CD4-positive, alpha-beta memory T cell (primary cell): ENCODE measurements at places on chromosomes 12 and 14. TPM values are rescaled to one million over a fixed set of nuclear protein-coding genes. Genes with fewer than 3 reads are reported as not detected.
A peak's percentile ranks its signal among the peaks of the same experiment; 100 is the strongest.

ADCY4 gene
- 8.1 TPM for total RNA-seq

DGLUCY gene
- 141 TPM for total RNA-seq

RTL1 gene
- total RNA-seq: not detected

KRT86 gene
- not detected for total RNA-seq

CLEC4C gene
- not detected for total RNA-seq

CRADD gene
- 16.0 TPM for total RNA-seq

IL23A gene
- 34.4 TPM for total RNA-seq

TRPV4 gene
- total RNA-seq: not detected

PRIM1 gene
- 34.3 TPM for total RNA-seq

DNA sequence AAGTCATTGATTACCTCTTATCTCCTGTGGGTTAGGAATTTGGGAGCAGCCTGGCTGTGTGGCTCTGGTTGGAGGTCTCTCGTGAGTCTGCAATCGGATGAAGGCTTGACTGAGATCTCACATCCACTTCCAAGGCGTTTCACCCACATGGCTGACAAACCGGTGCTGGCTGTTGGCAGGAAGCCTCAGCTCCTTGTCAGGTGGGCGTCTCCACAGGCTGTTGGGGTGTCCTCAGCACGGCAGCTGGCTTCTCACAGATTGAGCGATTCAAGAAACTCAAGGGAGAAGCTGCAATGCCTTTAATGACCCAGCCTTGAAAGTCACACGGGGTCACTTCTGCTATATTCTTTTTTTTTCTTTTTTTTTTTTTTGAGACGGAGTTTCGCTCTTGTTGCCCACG, 28.6 kb upstream of the CORO1C start:
- no peak for DNase-seq
- H3K4me3 ChIP-seq: no peak overlapping the region

- H3K4me3 ChIP-seq: peak overlapping the region; percentile 22
- peak; percentile 86 for DNase-seq
- H3K36me3 ChIP-seq: no peaks in the 10 kb centered on the region
- peak overlapping the region; percentile 82 for H3K27ac ChIP-seq
Measured at GRCh38 chr12:57899010-57899662, 42.2 kb upstream of the ATP23 start.

DNA sequence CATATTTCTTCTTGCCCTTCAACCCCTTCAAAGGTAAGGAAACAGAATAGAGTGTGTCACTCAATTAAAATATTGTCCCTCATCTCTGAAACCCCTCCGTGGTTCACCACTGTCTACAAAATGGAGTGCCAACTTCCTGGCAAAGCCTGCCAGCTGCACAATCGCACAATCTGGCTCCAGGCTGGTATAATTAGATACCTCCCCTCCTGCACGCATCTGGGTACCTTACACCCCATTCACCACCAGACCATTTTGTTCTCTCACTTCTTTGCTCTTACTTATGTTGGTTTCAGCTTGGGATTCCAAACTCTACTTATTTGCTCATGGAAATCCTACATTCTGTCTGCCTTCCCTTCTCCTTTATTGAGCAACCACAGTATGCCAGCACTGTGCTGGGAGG, 314.9 kb downstream of the NUAK1 start:
- H3K36me3 ChIP-seq: no peaks in the 10 kb centered on the region
- no peak overlapping the region for H3K27ac ChIP-seq
- no peak for DNase-seq
- H3K4me3 ChIP-seq: no peak overlapping the region
- H3K27me3 ChIP-seq: no peaks in the 10 kb centered on the region
- no peaks in the 10 kb centered on the region for H3K4me1 ChIP-seq

- DNase-seq: no peak
- no peaks in the 10 kb centered on the region for H3K36me3 ChIP-seq
- H3K4me3 ChIP-seq: no peak overlapping the region
- no peaks in the 10 kb centered on the region for H3K4me1 ChIP-seq
Measured at GRCh38 chr12:58268069-58268468, 326.7 kb downstream of the ATP23 start.

DNA sequence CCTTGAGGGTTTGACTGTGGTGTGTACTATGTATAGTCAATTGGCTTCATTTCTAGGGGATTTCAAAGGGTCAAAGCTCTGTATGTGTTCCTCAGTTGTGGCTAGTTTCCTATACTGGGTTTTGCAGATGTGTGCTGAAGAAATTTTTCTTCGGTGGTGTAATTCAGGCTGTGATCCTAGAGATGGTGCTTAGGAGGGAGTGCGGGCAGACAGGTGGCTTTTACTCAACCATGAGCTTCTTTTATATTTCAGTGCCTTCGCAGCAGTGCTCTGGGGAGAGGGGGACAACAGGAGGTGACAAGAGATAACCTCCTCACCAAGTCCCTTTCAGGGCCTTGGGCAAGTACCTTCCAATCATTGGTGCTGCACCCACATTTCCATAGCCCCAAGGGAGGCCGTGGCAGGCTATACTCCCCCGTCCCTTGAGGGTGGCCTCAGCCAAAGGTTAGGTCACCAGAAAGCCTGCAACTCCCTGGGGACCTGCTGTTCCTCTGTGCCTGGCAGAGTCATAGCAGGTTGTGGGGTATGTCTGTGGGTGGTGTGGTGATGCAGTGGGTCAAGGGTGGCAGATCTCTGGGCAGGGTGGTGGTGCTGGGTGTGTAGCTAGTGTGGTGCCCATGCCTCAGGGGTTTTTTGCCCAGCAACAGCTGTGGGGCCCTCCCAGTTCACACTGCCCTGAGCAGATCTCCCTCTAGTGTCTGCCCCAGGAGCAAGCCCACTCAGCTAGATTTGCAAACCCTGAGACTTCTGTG, 37.0 kb upstream of the TMX1 start:
- H3K4me1 ChIP-seq: no peaks in the 10 kb centered on the region
- H3K27me3 ChIP-seq: no peaks in the 10 kb centered on the region
- H3K36me3 ChIP-seq: no peaks in the 10 kb centered on the region

DNA sequence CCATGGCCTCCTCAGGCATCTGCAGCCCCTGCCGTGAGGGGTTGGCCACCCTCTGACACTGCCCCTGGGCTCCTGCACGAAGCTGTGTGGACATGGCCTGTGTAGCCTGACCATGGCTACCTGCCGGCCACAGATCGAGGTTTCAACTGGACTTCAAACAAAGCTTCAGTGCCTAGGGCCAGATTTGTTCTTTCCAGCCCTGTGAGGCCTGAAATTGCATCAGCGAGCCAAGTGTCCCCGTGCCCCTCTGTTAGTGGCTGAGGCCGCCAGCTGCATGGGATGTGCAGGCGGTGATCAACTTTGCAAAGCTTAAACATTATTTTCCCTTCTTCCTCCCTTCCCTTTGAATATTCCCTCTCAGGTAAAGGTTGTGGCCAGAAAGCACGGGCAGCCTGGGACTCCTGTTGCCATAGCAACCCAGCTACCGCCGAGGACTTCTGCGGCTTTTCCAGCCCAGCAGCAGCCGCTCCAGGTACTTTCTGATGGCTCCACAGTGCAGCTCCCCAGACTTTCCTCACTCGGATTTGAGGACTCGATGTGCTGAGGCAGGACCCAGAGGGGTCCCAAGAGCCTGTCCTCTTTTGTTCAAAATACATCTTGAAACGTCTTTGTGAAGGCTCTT, 35.8 kb downstream of the DDX51 start:
- no peak overlapping the region for H3K27ac ChIP-seq
- H3K36me3 ChIP-seq: peaks cover 13% of the 10 kb centered on the region
- H3K4me1 ChIP-seq: no peaks in the 10 kb centered on the region
- H3K4me3 ChIP-seq: no peak overlapping the region
- no peak for DNase-seq

DNA sequence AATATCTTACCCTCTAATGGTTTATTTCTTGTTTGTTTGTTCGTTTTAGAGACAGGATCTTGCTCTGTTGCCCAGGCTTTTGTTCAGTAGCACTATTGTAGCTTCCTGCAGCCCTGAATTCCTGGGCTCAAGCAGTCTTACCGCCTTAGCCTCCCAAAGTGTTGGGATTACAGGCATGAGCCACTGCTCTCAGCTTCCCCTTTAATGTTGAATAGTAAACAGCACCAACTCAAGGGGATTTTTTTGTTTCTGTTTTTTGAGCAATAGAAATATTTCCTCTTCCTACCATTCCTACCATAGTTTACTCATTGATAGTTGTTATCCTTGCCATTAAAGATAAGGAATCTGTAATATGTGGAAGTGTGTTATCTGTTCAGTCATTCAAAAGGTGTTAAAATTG, 10.7 kb downstream of the ARID4A start:
- no peaks in the 10 kb centered on the region for H3K27me3 ChIP-seq
- DNase-seq: no peak
- H3K4me1 ChIP-seq: peaks cover 5% of the 10 kb centered on the region
- no peak overlapping the region for H3K27ac ChIP-seq
- H3K4me3 ChIP-seq: no peak overlapping the region

- no peak overlapping the region for H3K27ac ChIP-seq
- H3K4me3 ChIP-seq: no peak overlapping the region
- no peaks in the 10 kb centered on the region for H3K27me3 ChIP-seq
- H3K36me3 ChIP-seq: peaks cover 5% of the 10 kb centered on the region
- no peak for DNase-seq
- no peaks in the 10 kb centered on the region for H3K4me1 ChIP-seq
Measured at GRCh38 chr14:71711125-71711524, 221.1 kb upstream of the RGS6 start.

DNA sequence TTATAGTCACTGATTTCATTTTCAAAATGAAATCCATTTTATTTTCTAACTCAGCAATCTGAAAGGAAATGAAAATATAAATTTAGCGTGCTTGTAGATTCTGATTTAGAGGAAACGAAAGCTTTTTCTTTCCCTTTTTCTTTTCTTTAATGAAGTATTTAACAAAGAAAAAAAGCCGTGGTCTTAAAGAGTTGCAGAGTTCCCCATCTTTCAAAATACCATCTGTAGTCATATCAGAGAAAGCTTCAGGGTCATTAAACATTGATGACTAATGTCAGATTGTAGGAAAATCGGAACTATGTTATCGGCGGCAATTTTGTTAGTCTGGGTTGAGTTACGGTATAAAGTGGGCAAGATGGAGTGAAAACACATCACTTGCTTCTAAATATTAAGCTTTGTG, 32.3 kb downstream of the DRAM1 start:
- H3K27ac ChIP-seq: no peak overlapping the region
- H3K27me3 ChIP-seq: no peaks in the 10 kb centered on the region
- H3K36me3 ChIP-seq: no peaks in the 10 kb centered on the region
- no peaks in the 10 kb centered on the region for H3K4me1 ChIP-seq
- H3K4me3 ChIP-seq: no peak overlapping the region

DNA sequence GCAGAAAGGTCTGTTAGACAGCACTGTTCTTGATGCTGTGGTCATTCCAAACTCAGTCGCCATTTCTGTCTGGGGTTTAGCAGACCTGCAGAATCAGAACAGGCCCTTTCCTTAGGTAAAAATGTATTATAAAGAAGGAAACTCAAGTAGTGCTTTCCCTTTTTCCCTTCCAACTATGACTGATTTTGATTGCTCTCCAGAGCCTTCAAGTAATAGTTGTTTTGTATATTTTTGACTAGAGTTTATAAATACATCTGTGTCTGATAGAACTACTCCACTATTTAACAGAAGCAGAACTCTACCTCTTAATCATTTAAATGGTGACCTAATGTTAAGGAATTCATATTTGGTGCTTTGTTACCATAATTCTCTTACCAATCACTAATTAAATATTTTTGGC, 74.0 kb downstream of the WNK1 start:
- H3K4me1 ChIP-seq: peaks cover 44% of the 10 kb centered on the region
- H3K4me3 ChIP-seq: no peak overlapping the region
- no peak for DNase-seq
- H3K27ac ChIP-seq: no peak overlapping the region

- no peaks in the 10 kb centered on the region for H3K4me1 ChIP-seq
- no peak overlapping the region for H3K4me3 ChIP-seq
- no peaks in the 10 kb centered on the region for H3K36me3 ChIP-seq
Measured at GRCh38 chr12:50297996-50298395, 14.7 kb upstream of the LIMA1 start.

- no peaks in the 10 kb centered on the region for H3K4me1 ChIP-seq
- no peak overlapping the region for H3K4me3 ChIP-seq
- H3K27me3 ChIP-seq: no peaks in the 10 kb centered on the region
- no peaks in the 10 kb centered on the region for H3K36me3 ChIP-seq
- no peak overlapping the region for H3K27ac ChIP-seq
Measured at GRCh38 chr12:20369305-20370013, 1.1 kb downstream of the PDE3A start.

- H3K27me3 ChIP-seq: no peaks in the 10 kb centered on the region
- H3K36me3 ChIP-seq: no peaks in the 10 kb centered on the region
- DNase-seq: no peak
- no peak overlapping the region for H3K27ac ChIP-seq
- H3K4me1 ChIP-seq: no peaks in the 10 kb centered on the region
Measured at GRCh38 chr12:61993734-61994345, 266.4 kb upstream of the USP15 start.

DNA sequence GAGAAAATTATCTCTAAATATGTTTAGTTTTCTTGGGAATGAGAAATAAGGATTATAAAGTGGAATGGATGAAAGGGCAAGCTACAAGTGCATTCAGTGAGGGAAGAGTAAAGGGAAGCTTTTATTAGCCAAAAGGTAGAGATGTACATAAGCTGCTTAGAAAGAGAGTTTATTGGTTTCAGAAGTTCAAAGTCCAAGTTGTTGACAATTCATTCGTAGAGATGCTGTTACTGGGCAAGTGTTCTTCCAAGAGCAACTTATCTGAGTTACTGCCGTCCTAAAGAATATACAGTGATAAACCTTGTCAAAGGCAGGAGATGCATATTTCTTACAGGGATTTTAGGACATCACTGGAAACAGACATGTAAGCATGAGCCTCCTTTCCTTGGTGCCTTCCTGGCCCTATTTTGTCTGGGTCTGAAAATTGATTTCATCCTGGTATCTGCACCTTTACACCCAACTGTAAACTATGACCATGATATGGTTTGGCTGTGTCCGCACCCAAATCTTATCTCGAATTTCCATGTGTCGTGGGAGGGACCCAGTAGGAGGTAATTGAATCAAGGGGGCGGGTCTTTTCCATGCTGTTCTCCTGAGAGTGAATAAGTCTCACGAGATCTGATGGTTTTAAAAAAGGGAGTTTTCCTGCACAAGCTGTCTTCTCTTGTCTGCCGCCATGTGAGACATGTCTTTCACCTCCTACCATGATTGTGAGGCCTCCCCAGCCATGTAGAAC, 46.8 kb downstream of the TRMT5 start:
- H3K27me3 ChIP-seq: no peaks in the 10 kb centered on the region
- no peak overlapping the region for H3K27ac ChIP-seq
- H3K4me3 ChIP-seq: no peak overlapping the region
- no peaks in the 10 kb centered on the region for H3K36me3 ChIP-seq
- DNase-seq: no peak
- no peaks in the 10 kb centered on the region for H3K4me1 ChIP-seq

GRCh38 chr14:53183611-53184010, 30.5 kb upstream of the DDHD1 start:
- no peak for DNase-seq
- H3K4me1 ChIP-seq: peaks cover 13% of the 10 kb centered on the region
- no peak overlapping the region for H3K4me3 ChIP-seq
- no peak overlapping the region for H3K27ac ChIP-seq
- no peaks in the 10 kb centered on the region for H3K36me3 ChIP-seq

- DNase-seq: no peak
- H3K27ac ChIP-seq: no peak within 1 kb of the TSS
- H3K4me3 ChIP-seq: no peak within 1 kb of the TSS
- peaks cover 20% of the 10 kb centered on the region for H3K4me1 ChIP-seq
- H3K36me3 ChIP-seq: no peaks in the 10 kb centered on the region
Measured at GRCh38 chr14:77141214-77142004, at the start of gene ZDHHC22. Gene ZDHHC22 (minus strand): TSS chr14:77141791. CDS start chr14:77139738, 2,053 bp downstream.

- no peak for DNase-seq
- H3K36me3 ChIP-seq: no peaks in the 10 kb centered on the region
- H3K4me3 ChIP-seq: no peak overlapping the region
- H3K4me1 ChIP-seq: peaks cover 21% of the 10 kb centered on the region
Measured at GRCh38 chr14:73240816-73241480, 3.6 kb downstream of the PAPLN start.

- H3K27ac ChIP-seq: no peak overlapping the region
- no peaks in the 10 kb centered on the region for H3K4me1 ChIP-seq
Measured at GRCh38 chr12:43154498-43155045, 397.4 kb downstream of the ADAMTS20 start.
